ENCODE measurements at places on chromosomes 2 and 18.

GRCh38 chr2:207727261-207727660, 15.8 kb downstream of the CCNYL1 start:
- DNase-seq: no peak

- no peak for DNase-seq
These were observed 59.1 kb downstream of the NYAP2 start for GRCh38 chr2:225458431-225459117.

DNA sequence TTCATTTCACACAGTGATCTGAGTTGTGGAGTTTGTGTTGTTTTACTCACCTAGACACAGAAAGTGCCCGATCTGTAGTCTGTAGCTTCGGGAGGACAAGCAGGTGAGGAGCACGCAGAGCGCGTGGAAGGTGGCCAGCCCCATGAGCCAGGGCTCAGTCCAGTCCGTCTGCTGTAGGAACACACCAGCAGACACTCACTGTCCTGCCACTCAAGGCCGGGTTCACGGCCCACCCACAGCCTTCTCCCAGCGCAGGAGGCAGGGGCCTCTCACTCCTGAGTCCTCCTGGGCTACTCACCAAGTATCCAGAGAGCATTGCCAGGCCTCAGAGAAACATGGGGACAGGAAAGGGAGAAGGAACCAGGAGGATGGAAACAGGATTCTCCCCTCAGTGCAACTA, 1.7 kb downstream of the TMEM18 start:
- no peak for DNase-seq

GRCh38 chr18:24173997-24174396, 35.1 kb downstream of the CABYR start:
- DNase-seq: no peak

GRCh38 chr2:149068996-149069888, 30.7 kb downstream of the LYPD6B start:
- DNase-seq: no peak

- peak; percentile 29 for DNase-seq
These were observed 68.4 kb downstream of the LIPG start for GRCh38 chr18:49630246-49630699.

GRCh38 chr2:241036397-241036963, 38.1 kb downstream of the SNED1 start:
- DNase-seq: peak; percentile 70

DNA sequence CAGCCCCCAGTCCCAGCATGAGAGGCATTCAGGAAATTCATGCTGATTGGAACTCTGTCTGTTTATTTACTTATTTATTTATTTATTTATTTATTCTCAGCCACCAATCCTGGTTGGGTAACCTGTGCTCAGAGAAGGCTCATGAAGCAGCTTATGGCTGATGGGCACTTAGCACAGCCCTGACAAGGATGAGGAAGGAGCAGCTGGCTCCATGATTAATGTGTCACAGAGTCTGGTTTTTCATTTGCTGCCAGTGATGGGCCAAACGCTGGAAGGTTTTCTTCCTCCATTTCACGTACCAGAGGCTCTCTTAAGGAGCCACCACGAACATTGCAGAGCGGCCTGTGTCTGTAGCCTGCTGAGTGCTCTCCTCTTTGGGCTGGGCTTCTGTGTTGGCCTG, 28.3 kb upstream of the KCNS3 start:
- no peak for DNase-seq

DNA sequence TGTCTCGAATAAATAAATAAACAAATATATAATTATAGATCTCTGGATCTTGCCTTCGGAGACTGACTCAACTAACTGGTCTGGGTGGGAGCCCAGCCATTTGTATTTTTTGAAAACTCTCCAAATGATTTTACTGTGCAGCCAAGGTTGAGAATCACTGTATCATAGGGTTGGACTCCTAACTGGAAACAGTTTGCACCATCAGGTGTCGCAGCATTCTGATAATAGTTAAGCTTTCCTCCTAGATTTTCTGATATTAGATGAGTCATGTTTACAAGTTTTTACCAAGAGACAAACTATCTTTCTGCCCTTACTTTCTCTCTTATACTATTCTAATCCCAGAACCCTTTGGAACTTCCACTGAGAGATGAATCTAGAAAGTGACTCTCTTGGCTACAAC, 16.8 kb downstream of the IL37 start:
- no peak for DNase-seq

DNA sequence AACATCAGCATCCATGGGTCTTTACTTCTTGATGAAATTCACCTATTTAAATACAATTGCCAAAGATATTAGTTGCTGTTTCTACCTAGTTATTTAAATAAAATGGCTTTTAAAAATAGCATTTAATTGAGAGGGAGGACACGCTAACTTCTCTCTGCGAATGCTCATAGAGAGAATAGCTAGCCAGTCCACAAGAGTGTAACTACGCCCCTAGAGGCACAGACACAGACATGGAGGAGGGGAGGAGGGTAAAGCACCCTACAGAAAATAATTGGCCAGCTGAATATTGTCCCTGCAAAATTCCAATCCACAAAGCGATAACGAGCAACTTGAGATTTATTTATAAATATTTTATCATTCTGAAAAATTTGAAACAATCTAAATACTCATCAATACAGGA, 97.0 kb upstream of the PAPOLG start:
- no peak for DNase-seq

DNA sequence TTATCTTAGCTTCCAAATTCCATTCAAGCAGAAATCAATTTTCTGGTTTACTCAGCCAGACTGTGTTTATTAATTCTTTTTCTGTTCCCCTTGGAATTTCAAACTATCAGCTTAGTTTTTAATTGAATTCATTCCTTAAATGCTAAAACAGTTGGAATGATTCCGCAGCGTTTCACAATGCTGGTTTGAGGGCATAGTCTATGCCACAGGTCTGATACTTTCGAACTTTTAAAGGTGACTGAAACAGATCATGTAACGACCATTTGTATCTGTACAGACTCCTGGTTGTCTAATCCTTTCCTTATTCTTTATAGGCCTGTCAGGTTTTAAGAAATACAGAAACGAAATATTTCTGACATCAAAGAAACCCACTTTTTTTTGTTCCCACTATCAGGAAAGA, 45.4 kb downstream of the STPG4 start:
- no peak for DNase-seq

GRCh38 chr18:75161256-75162028, 47.5 kb downstream of the PTGR3 start:
- no peak for DNase-seq

DNA sequence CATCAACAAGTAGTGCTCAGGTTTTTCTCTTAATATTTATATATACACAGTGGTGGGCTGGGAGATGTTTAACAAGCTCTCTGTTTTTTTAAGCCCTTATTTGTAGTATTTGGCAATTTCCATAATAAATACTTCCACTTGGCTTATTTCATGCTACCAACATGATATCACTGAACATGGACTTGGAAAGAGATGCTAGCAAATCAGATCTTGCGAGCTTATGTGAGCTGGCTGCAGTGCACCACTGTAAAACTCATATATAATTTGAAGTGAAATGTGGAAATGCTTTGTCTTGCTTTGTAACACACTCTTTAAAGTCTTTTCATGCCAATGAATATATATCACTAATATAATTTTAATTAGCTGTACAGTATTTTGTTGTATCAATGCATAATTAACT, 155.7 kb downstream of the ALK start:
- no peak for DNase-seq

DNA sequence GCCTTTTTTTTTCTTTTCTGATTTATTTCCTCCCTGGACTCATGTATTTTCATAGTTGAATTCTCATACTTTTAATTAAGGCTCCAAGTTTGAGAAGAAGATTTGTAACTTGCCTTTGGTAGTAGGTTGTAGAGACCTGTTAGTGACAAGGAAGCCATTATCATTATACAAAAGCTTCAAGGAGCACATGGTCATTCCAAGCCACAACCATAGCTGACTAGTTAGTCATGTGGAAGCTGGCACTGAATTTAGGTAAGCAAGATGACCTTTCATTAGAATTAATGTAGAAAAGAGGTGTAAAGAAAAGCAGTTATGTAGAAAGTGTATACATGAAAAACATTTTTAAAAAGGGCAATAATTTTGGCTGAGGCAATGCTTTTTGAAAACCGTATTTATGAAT, 89.7 kb downstream of the LRP1B start:
- DNase-seq: no peak

- DNase-seq: no peak
These were observed 409.2 kb upstream of the SPHKAP start for GRCh38 chr2:228590681-228591080.

GRCh38 chr2:238143239-238143951, 4.9 kb downstream of the KLHL30 start:
- no peak for DNase-seq

GRCh38 chr18:980586-980985, 75.9 kb downstream of the ADCYAP1 start:
- DNase-seq: no peak

GRCh38 chr2:9720352-9721093, 89.7 kb upstream of the YWHAQ start:
- DNase-seq: no peak

DNA sequence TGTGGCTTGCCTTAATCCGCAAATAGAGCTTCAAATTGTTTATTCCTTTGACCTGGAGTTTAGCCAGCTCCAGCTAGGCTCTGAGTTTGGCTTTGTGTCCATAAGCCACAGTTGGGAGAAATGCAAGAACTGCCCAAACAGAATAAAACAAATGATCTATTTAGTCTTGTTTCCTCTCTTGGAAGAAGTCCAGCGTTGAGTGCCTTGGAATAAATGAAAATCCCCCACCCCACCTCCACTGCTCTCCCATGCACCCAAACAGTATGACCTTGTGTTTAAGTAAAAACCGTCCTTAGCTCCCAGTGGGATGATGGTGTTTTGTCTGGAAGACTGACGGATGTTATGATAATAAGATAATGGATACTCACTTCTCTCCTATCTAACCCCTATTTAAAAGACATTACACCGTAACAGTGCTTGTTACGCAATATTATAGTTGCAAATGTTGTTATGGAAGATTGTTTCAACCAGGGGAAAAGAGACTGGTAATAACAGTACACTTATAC, 3.2 kb upstream of the SERPINE2 start:
- DNase-seq: no peak

GRCh38 chr2:120887320-120887697, 151.6 kb downstream of the GLI2 start:
- no peak for DNase-seq

- no peak for DNase-seq
These were observed 87.6 kb downstream of the MAIP1 start for GRCh38 chr2:200042944-200043343.

DNA sequence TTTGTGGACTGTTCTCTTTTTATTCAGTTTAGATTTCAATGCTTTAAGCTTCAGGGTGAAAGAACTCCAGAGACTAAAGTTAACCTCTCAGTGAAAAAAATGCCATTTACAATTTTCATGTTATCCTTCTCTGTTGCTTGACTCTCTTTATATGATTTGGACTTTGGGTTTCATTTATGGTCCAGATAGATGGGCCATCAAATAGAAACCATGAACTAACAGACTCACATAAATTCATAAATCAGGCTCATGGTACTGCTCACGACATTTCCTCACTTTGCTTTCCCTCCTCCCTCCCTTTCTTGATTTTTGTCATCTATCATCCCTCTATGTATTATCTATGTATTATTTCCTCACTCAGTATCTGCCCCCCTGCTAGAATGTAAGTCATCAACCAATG, 10.0 kb downstream of the FAM110C start:
- DNase-seq: no peak

GRCh38 chr2:71700658-71701397, 247.5 kb downstream of the DYSF start:
- DNase-seq: peak; percentile 73

- peak; percentile 39 for DNase-seq
These were observed 26.3 kb downstream of the MBP start for GRCh38 chr18:77106331-77106730.

DNA sequence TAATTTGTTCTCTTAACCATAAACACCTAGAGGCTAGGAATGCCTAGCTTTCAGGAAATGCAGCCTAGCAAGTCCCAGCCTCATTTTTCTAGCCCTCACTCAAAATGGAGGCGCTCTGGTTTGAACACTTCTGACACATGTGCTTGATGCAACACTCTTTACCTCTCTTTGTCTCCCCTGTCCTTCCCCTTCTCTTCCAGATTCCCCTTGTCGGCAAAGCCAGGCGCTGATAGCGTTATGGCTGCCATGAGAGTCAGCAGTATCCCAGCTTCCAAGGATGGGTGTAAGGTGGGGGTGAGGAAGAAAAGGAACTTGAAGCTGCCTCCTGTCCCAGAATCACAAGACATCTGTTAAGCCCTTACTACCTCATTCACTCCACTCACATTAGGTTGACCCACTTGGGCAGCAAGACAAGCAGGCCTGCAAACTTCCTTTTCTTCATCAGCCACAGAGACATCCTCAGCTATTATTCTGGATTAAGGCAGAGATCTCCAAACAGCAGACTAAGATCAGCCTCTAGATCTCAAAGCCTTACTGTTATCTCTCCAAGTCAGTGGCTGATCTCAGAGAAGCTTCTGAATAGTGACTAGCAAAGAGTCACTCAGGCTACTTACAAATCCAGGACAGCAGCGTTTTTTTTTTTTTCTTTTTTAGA, 1.9 kb upstream of the ST3GAL5 start:
- DNase-seq: no peak

GRCh38 chr18:10482985-10483949, 28.8 kb downstream of the APCDD1 start:
- DNase-seq: no peak

DNA sequence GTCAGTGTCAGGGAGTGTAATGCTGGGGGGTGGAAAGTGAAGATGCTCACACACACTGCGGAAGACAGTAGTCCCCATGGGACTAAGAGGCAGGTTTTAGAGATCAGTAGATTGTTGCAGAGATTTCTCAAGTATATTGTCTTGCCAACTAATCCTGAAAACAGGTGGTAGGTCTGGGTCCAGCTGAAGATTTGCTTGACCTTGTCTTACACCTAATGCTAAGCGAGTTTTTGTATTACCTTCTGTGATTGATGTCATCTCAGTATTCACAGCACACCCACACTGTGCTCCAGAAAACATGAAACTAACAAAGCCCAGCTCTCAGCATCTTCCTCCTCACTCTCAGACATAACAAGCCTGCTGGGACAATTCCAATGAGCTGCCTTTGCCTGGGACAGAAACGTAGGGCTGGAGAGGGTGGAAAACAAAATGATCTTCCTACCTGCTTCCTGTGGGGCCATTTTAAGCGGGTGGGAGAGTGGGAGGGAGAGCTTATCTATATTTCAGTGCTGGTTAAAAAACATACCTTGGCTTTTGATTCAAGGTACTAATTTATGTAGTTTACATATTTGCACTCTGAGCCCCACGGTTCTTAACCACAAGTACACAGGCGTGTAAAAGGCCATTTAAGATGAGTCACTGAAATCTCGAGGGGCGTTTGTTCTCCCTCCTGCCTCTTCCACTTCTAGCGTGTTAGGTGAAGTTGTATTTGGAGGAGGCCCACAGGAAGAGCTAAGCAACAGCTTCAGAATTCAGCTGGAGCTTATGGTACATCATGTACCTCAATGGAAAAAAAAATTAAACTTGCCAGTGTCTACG, 23.1 kb upstream of the RBMS1 start:
- DNase-seq: no peak

GRCh38 chr2:228072669-228073068, 108.8 kb downstream of the SPHKAP start:
- no peak for DNase-seq
